Stimulated activated CD8-positive, alpha-beta memory T cell treated with anti-CD3 and anti-CD28 coated beads, Interleukin-4, amount 100 ng/mL, for 4 hours (primary cell): ENCODE measurements at places on chromosomes 16 and 17.

DNA sequence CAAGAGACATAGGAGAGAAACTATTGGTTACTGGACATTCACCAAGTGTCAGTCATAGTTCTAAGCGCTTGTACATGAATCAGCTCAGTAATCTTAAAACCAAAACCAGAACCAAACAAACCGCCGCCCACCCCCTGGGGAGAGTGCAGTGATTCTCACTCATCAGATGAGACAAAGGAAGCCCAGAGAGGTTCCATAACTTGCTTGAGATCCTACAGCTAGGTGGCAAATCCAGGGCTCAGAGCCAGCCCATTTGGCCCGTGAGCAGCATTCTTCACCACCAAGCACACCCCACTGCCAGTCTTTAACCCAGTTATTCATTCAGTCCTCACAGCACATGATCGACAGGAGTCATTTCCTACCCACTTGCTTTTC is 37.2 kb upstream of the RGS9 start:
- peak; percentile 62 for DNase-seq

GRCh38 chr17:48646183-48647102 is 20.3 kb upstream of the HOXB9 start:
- DNase-seq = peak; percentile 17

- no peak for DNase-seq
Observed at GRCh38 chr17:61217878-61218437, 181.7 kb upstream of the TBX2 start.

DNA sequence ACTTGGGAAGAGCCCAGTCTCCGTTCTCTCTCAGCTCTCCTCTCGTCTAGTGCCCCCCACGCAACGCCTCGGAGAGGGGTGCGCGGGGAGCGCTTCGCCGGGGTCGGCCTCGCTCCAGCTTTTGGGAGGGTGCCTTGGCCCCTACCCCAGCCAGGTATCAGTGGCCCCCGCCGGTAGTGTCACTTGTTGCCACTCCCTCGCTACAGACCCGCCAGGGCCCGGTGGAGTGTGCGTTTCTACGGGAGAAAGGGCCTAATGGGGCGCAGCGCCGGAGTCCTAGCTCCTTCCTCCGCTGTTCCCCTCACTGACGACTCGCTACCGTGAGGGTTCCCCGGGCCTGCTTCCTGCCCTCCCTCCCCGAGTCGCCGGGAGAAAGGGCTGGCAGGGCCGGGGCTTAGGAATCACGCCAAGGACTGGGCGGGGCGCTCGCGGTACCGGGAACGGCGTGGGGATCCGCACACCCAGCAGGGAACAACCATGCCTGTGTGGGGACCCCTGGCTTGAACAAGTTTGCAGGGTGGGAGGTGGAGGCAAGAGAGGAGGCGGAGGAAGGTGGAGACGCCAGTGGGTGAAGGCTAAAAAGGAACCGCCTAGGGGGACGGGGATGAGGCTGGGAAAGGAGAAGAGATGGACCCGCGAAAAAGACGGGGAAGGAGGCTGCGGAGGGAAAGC is 997 bp upstream of the CDH11 start:
- no peak for DNase-seq

GRCh38 chr17:83012868-83013778 is 66.3 kb upstream of the METRNL start:
- DNase-seq = no peak

GRCh38 chr17:58079300-58080033 is 3.8 kb upstream of the DYNLL2 start:
- DNase-seq = no peak

DNA sequence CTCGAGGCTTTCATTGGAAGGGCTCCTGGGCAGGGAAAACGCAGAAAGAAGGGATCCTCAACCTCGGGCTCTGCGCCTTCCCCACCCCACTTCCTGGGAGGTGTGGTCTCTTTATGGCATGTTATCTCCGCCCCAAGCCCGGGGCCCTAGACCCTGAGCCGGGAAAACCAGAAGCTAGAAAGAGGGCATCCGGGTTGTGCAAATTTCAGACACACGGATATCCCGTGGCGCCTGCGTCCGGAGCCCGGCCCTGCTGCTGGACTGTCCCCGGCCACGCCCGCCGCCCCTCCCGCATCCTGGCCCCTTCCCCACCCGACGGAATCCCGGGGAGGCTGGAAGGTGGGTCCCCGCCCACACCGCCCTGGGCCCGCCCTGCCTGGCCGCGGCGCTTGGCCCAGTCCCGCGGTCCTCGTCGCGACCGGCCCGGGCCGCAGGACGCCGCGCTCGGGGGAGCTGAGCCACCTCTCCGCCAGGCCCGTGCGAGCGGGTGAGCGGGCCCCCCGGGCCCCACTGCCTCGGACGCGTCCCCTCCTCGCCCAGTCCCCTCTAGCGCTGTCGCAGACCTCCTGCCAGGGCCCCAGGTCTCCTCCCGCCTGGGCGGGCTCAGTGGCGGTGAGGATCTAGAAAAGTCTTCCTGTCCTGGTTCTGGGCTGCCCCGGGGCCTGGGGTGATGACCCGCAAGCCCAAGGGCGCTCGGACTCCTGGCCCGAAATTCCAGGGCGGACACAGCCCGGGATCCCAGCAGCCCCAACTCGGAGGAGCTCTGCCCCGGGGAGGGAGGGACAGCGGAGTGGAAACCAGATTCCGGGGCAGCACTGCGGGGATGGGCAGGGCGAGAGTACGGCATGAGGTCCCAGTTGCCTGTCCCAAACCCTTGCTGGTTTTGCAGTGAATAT is at the start of gene SLC16A5:
TSS of gene SLC16A5 (plus strand) at position 397 of the 896 bp plus-strand sequence. CDS start 5,683 bp downstream, outside the sequence.
- DNase-seq = no peak

- no peak for DNase-seq
Observed at GRCh38 chr16:72455743-72456659, 284.0 kb upstream of the PMFBP1 start.

- DNase-seq = no peak
Observed at GRCh38 chr17:41512546-41513167, 6.0 kb downstream of the KRT15 start.

DNA sequence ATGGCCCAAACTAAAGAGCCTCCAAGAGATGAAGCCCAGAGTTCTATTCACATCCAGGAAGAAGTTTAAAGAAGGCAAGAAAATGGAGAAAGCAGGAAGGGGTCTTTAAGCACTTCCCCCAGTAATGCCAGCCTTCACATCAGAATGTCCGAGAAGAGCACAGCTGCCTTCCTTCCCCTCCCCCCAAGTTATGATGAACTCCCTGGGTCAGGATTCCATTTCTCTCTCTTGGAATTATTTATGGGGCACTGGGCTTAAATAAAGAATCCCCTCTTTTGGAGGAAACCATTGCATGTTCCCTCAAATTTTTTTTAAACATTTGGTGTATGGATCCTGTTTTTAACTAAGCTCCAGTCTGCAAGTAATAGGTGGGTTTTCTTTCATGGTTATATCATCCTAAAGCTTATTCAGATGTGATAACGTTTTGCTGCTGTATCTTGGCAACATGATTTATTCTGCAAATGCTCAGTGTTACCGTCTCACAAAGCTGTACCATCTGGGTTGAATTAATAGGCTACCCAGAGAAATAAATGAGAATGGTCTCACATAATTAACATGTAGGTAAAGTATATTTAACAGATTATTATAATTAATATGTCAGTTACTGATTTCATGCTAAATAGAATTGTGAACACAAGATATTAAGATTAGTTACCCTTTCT is 160.9 kb upstream of the TOX3 start:
- DNase-seq = no peak

DNA sequence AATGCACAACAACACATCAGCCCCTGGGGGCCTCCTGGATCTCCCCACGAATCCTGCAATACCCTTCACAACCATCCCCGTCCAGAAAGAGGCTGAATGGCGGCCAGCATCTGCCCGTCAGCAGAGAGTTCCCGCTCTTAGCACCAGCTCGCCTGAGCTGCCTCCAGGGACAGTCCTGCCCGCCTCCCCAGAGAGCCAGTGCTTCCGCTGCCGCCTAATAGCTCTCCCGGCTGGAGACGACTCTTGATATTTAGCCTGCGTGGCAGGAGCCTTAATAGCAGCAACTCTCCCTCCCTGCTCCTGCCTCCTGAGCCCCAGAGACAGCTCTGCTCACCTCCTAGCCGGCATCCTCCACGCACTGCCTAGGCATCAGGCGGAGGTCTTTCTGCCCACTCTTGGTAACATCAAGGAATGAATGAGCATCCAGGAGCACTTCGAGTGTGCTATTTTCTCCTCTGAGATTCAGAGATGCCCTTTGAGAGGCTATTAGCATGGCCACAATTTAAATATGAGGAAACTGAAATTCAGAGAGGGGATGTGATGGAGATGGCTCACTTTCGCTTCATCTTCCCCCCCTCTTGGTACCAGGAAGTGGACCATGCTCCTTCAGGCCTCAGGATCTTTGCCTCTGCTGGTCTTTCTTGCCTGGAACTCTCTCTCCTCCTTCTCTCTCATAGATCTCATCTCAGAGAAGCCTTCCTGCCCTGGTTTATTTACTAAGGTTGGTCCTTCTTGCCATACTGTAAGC is 67.9 kb downstream of the RAI1 start:
- no peak for DNase-seq

GRCh38 chr16:65608455-65608854 is 486.6 kb upstream of the CDH11 start:
- DNase-seq = no peak

DNA sequence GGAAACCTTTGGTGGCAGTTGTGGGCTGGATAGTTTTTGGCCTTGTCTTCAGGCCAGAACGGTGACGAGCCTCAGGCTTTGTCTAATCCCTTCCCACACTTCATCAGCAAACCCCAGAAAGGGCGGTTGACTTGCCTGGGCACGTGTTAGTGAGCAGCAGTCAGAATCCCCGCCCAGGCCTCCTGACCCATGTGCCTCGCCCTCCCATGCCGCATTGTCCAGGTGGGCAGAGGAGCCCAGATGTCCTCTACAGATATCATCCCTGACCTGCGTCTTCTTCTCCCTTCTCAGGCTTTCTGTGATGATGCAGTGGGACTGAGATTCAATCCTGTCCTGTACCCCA is 82.5 kb downstream of the OR1D5 start:
- no peak for DNase-seq

DNA sequence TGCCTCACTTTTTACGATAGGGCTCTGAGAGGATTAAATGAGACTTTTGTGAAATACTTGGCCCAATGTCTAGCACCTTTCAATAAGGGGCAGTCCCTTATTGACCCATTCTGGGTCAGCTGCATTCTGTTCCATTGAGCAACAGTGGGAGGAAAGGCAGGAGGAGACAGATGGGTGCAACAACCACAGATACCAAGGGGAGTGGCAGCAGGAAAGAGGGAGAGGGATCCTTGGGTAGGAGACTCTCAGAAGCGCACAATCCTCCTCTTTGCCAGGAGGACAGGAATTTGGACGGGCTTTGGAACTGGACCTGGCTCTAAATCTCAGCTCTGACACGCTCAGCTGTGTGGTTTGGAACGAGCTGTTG is 3.5 kb downstream of the PIPOX start:
- DNase-seq = no peak

GRCh38 chr17:81740395-81740961 is 28.4 kb downstream of the SLC25A10 start:
- DNase-seq = no peak

DNA sequence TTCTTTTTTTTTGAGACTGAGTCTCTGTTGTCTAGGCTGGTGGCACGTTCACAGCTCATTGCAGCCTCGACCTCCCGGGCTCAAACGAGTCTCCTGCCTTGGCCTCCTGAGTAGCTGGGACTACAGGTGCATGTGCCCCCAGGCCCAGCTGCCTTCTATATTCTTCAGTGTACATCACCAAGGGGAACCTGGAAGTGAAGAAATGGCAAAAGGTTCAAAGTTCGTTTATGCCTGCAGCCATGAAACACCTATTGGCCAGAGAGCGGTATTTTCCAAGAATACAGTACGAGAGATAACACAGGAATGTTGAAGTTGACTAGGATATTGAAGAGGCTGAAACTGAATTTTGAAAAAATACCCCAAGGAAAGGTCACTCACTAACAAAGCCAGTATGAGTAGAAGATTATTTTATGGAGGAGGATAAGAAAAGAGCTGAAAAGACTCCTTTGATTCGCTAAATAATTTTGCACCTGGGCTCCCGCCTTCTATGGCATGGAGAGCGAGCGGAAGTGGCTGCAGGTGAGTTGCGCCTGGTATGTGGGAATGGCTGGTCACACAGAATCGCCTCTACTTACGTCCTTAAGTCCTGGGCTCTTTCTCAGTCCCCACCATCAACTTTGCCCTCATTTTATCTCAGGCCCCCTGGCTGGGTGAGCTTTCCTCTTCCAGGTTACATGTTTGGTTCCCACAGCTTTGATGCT is 9.8 kb downstream of the ST6GALNAC1 start:
- DNase-seq = no peak
